ENCODE measurements at places on chromosomes 2 and 18.

- no peak for DNase-seq
These were observed 45.7 kb downstream of the MAP3K2 start for GRCh38 chr2:127342101-127342500.

DNA sequence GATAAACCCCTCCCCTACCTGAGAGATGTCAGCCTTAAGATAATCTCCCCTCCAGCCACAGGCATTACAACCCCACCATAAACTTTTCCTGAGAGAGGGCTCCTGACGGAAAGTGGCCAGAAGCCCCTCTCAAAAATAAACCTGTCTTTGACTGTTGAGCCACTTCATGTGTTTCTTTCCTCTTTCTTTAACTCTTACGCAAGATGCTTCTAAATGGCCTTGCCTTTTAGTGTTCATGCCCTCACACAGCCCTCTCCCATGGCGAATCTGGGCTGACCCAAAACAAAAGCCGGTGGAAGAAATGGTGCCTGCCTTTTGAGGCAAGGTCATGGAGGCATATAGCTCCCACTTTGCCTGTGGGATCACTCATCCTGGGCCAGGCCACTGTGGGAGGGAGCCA is 54.4 kb downstream of the NAPG start:
- no peak for DNase-seq

DNA sequence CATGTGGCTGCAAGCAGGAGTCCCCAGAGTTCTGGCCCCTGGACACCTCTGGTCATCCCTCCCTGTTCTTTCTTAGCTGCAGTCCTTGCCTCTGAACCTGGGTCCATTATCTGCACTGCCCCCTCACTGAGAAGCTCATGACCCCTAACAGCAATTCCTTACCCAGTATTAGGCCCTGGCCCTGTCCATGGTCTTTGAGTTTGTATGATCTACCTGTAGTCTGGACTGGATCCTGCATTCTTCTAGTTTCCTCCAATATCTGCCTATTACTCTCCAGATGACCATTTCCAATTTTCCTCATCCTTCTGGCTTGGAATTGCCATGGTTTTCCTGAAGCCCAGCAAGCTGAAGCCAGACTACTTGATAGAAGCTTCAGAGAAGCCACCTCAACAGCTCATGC is 302.4 kb upstream of the HS6ST1 start:
- no peak for DNase-seq

GRCh38 chr2:159904127-159904958 is 106.3 kb upstream of the CD302 start:
- DNase-seq: peak; percentile 76

DNA sequence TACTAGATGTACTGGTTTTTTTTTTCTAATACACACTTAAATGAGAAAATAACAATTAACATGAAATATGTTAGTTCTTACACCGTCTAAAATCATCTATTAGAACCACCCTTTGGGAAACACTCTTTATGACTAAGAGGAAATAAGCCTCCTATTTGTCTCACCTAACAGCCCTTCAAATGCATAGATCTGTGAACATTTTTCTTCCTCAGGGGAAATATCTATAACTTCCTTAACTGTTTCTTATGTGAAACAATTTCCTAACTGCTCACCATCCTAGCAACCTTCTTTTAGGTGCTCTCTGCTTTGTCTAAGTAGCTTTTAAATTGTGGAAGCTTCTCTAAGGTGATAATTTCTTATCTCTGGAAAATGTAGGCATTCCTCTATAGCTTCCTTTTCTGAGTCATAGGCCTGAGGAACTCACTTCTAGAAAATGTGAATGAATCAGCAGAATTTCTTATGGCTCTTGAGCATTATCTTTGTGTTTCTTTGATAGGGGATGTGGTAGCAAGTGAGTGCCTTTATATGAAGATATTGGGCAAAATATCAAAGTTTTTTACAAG is 56.1 kb downstream of the CNTNAP5 start:
- no peak for DNase-seq

- DNase-seq: no peak
These were observed 762 bp upstream of the SPOPL start for GRCh38 chr2:138500592-138501424.

DNA sequence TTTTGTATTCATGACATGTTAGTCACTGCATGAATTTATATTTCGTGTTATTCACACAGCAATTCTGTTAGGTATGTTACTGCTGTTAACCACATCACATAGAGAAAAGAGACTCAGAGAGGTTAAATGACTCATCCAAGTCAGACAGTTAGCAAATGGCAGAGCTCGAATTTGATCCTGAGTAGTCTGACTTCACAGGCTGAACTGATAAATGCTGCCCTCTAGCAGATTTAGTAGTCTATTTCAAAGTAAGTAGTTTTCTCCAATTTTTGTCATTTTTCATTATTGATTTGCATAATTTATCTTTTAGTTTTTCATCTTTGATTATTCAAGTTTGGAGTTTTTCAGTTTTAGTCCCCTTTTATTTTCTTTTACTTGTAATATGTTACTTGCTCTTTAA is 58.3 kb downstream of the WDR7 start:
- DNase-seq: peak; percentile 89

GRCh38 chr2:235229236-235229635 is 264.6 kb upstream of the AGAP1 start:
- no peak for DNase-seq
